T47D (cell line): ENCODE measurements at places on chromosomes 5 and 9.
A peak's percentile ranks its signal among the peaks of the same experiment; 100 is the strongest.

- no peak for DNase-seq
Measured at GRCh38 chr5:125011419-125011818, 265.0 kb upstream of the ZNF608 start.

GRCh38 chr9:88075966-88076285, 62.3 kb downstream of the SPATA31C2 start:
- no peak for DNase-seq

DNA sequence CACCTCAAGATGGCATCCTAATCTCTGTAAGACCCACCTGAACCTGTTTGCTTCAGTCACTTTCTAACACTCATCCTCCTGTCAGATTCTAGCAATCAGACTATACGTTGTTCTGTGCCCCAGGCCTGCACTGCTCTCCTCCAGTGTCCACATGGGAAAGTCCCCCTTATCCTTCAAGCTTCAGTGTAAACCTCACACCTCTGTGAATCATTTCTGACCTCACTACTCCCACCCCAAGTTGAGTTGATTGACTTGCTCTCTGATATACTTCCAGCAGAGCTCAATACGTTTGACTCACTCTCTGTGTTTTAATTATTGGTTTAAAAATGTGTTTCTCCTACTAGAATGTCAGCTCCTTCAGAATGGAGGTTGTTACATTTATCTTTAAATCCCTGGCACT, 240.2 kb downstream of the FBXL17 start:
- DNase-seq = no peak

GRCh38 chr5:179369530-179369884, 24.2 kb upstream of the ADAMTS2 start:
- DNase-seq = no peak

- DNase-seq = no peak
Measured at GRCh38 chr5:137815202-137815990, 52.3 kb upstream of the MYOT start.

- no peak for DNase-seq
Measured at GRCh38 chr5:90844931-90845330, 286.3 kb downstream of the ADGRV1 start.

DNA sequence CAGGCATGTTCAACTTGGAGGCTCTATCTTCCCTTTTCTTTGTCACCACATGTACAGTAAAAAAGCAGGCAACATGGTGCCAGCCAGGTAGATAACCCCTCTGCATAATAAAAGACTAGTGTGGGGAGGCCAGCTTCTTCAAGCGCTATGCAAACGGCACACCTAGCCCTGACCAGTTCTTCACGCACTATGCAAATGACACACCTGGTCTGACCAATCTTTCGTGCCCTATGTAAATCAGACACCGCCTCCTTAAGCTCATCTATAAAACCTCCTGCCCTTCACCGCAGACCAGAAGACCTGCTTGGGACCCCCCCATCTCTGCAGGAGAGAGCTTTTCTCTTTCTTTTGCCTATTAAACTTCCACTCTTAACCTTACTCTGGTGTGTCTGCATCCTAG, 28.1 kb upstream of the UGCG start:
- DNase-seq = peak; percentile 47

GRCh38 chr9:116112236-116112635, 41.4 kb upstream of the PAPPA start:
- DNase-seq = no peak

DNA sequence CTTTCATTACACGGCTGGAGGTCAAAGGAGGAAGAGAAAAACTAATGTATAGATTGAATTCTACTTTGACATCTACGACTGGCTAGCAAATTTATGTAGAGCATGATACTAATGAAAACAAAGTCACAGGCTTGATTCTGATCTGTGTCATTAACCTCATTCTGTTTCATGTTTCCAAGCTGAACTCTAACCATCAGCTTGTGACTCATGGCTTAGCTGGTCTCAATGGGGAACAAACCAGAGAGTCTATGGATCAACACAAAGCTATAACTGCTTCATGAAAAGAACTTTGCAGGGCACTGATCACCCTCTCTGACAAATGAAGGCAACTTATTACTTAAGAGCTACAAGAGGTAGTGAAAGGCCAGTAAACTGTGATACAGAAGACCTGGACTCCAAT, 23.6 kb upstream of the PDE4D start:
- no peak for DNase-seq

DNA sequence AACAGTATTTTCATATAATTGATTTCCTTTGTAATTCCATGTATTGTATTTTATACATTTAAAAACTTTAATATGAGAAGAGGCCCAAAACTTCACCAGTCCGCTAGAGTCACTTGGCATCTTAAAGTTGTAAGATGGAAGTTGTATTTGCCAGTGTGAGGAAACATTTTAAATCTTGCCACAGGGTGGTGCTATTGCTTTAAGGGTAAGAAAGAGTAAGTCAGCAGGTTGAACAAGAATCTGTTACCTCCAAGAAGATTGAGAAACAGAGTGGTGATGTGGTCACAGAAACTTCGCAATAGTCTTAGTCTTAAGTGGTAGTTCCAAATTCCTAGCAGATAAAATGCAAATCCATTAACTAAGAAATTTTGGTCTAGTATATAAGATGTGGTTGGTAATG, 39.8 kb upstream of the RANBP6 start:
- peak; percentile 18 for DNase-seq

DNA sequence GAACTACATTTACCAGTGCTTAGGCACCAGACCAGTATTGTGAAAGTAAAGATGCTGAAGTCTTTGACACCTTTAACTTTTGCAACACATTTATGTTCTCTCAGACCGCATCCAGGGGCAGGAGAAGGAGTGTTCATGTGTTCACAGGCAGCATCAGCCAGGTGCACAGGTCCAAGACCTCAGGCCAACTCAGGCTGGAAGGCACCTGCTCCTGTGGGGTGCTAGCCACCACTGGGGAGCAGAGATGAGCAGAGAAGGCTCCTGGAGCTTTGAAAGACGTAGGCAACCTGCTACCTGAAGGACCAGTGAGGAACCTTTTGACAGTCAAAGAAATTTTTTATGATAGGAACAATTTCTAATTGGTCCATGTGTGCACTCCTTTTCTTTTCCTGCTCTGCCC, 35.6 kb downstream of the DAPK1 start:
- DNase-seq = no peak

DNA sequence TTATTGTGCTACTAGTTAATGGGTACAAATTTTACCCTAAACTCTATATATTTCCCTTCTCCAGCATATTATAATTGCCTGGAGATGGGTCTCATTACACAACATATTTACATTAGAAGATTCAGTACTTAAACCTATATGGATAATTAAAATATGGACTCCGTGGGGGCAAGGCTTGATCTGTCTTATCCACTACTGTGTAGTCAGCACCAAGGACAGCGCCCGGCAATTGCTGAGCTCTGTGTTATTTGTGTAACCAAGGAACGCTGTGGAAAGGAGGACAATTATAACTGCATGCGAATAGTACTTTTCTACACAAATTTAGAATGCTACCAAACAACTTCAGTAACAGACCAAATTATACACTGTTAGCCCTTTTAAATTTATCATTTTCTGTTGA, 77.7 kb downstream of the DNAH5 start:
- peak; percentile 34 for DNase-seq

DNA sequence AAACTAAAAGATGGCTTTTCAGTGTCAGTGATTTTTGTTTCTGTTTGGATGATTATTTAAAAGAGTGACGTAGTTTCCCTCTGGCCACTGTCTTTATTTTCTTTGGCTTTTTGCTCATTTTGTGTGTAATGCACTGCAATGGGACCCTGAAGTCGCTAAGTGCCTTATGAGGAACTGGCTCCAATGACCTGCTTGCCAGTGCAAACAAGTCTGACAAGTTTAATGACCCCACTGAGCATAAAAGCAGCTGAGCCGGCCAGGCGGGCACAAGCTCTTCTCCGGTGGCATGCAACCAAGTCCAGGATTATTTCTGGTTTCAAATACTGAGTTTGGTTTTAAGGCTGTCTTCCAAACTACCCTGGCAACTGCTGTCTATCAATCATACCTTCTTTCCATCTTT, 15.6 kb upstream of the GNA14 start:
- no peak for DNase-seq

DNA sequence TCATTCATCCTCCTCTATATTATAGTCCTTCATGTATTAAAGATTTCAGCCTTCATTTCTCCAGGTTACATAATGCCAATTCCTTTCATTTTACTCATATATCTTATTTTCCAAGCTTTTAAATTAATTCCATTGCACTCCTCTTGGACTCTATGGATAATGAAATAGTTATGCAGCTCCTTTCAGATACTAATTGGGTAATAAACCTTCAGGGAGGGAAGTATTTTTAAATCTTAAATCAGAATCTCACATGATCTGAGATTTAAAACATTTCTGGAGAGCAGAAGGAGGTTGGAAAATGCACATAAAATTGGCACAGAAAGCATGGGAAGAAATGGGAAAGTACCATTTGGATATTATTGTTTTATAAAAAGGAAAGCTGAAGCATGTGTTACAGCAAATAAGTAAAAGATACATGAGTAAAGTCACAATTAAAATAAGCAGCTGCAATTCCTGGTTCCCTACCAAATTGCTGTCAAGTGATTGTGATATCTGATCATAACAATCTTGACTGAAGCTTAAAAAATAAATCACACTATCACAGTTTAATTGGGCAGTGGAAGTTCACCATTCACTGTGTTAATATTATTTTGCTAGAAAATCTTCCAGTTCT, 257.9 kb upstream of the NREP start:
- DNase-seq = no peak

DNA sequence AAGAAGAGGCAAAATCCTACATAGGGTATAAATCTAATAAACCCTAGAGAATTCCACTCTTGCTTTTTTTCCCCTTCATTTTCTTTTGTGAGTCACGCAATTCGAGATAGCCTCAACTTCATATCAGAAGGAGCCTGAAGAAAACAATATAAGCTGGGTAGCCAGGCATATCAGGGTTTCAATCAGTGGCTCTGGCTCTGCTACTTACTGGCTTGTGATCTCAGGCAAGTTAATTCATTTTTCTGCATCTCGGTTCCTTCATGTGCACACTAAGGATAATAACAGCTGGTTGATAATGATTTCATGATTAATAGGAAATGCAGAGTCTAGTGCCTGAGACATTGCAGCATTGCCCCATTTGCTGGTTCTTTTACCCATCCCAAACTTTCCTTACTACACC, 46.5 kb upstream of the ASTN2 start:
- DNase-seq = no peak

GRCh38 chr9:133494636-133495326, 15.9 kb upstream of the SLC2A6 start:
- DNase-seq = no peak

- no peak for DNase-seq
Measured at GRCh38 chr5:40679913-40680681, at the start of gene PTGER4. Gene PTGER4 (plus strand): TSS chr5:40679915. CDS start chr5:40680994, 1,079 bp downstream.

DNA sequence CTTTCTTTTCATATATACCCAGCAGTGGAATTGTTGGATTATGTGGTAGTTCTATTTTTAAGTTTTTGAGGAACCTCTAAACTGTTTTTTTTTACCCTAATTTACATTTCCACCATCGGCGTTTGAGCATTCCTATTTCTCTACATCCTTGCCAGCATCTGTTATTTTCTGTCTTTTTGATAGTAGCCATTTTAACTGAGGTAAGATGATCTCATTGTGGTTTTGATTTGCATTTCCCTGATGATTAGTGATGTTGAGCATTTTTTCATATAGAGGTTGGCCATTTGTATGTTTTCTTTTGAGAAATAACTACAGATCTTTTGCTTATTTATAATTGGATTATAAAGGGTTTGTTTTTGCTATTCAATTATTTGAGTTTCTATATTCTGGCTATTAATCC, 71.7 kb upstream of the TNC start:
- DNase-seq = no peak

DNA sequence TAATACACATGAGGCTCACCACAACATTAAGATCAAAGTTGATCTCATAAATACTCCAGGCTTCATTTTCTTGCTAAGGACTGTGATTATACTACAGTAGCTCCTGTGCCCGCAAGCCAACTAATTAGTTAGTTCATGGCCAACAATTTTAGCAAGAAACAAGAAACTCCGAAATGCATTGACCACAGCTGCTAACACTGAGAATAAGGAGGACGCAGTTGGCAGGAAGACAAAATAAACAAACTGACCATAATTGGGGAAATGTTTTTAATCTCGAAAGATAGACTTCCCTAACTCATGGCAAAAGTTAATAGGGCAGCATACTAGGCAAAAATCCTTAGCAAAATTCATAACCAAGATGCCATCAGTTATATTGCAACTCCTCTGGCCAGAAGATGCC, 115.5 kb upstream of the SPEF2 start:
- no peak for DNase-seq

GRCh38 chr5:127031863-127032232, 1.5 kb upstream of the MARCHF3 start:
- no peak for DNase-seq
